GM06990 (cell line): ENCODE measurements at places on chromosomes 7 and 10.

DNA sequence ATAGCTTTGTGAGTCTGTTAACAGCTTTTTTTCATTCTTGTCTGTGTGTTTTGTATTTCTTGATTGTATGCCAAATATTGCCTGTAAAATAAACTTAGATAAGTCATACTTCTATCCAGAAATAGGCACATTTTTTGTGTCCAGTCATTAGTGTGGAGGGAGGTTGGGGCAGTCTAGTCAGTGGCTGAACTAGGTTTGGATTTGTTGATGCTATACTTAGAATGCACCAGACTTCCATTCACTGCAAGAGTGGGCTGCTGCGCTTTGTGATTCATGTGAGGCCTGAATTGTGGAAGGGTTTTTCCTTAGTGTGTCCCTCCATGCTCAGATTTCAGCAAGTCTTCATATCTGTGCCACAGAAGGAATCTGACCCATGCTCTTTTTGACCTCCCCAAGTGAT lies 50.0 kb downstream of the TRUB1 start:
- DNase-seq, result no peak

GRCh38 chr10:27736396-27736795 lies 9.2 kb downstream of the MKX start:
- DNase-seq, result no peak

- no peak for DNase-seq
These were observed 32.7 kb upstream of the BAMBI start for GRCh38 chr10:28644647-28645046.

- no peak for DNase-seq
These were observed 4.1 kb upstream of the MMD2 start for GRCh38 chr7:4962872-4963775.

GRCh38 chr10:131186547-131187253 lies 124.8 kb downstream of the TCERG1L start:
- no peak for DNase-seq

- DNase-seq, result no peak
These were observed 155.3 kb upstream of the ZMIZ1 start for GRCh38 chr10:78913219-78914059.

- no peak for DNase-seq
These were observed 14.0 kb upstream of the PPIA start for GRCh38 chr7:44782460-44782859.

DNA sequence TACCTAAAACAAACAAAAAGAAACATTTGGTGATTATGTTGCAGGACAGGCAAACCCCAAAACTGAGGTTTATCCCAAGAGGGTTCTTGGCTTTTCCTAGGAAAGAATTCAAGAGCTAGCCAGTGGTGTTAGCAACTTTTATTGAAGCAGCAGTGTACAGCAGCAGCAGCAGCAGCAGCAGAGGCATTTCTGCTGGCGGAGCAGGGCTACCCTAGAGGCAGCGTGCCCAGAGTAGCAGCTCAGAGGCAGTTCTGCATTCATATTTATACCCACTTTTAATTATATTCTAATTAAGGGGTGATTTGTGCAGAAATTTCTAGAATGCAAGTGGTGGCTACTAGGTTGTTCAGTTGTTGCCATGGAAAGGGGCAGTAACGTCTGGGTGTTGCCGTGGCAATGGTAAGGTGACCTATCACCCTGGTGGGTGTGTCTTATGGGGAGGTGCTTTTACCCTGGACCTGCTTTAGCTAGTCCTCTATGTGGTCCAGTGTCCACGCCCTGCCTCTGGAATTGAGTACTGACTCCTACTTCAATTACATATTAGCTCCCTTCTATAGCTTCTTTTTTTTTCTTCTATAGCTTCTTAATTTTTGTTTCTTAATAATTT lies 53.9 kb downstream of the VCL start:
- DNase-seq, result no peak

GRCh38 chr7:15158141-15158810 lies 255.7 kb upstream of the DGKB start:
- DNase-seq, result no peak

GRCh38 chr10:4698075-4698474 lies 127.9 kb upstream of the AKR1E2 start:
- no peak for DNase-seq

DNA sequence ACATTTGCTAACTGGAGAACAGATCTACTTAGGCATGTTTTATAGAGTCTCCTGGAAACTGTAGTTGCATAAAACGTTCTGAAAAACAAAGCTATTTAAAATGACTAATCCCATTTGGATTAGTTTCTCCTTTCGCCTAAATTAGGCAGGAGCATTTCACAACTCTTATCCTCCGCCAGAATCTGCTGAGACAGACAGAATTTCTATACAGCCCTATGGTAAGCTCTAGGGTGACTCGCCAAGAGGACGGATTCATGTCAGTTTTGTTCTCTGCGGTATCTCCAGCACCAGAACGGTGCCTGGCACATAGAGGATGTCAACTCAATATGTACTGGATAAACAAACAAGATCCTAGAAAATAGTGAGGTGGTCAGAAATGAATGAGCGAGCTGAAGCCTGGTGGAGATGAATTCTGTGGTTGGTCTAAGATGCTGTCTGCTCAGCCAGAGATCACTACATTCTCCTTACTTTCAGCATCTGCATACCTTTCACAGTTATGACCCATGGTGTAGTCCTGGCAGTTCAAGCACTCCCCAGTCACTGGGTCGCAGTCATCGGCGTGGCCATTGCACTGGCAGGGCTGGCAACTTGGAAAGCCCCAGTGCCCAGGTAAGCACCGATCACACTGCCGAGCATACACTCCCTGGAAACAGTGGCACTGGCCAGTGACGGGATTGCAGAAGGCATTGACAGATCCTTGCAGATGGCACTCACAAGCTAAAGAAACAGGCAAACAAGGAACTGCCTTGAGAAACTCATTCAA lies 44.0 kb downstream of the LAMB1 start:
- DNase-seq, result no peak

DNA sequence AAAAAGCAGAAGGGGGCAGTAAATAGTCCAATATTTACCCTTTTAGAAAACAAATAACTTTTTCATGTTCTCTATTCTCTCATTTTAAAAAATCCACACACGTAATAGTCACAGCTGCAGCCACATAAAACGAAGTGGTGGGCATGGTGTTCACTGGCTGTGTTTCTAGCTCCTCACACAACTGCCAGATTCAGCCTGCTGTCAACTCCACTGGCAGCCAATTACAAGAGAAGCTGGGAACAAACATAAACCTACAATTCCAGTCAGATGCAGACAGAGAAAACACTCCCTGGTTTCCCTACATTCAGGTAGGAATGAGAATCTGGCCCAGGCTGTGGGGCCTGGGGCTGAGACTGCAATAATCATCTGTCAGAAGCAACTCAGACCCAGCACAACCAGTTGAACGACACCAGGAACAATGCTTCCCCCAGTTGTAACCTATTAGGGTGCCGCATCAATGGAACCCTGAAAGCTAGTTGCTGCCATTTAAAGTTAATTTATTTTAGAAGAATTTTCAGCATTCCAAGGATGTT lies 29.1 kb downstream of the ERCC6 start:
- DNase-seq, result no peak

DNA sequence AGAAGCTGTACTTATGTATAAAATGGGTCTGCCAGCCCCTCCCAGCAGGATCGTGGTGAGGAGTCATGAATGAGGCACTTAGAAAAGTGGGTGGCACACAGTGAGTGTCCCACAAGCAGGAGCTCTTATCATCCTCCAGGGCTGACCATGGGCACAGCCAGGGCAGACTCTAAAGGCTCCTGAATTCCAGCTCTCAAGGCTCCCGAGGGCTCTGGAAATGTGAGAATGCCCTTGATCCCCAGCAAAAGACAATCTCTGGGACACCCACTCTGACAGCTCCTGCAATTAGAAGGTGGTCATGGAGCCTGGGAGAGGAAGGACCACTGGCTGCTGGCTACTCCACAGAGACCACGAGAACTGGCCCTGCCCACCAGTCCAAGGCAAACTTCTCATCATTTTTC lies 1.6 kb downstream of the VSTM4 start:
- no peak for DNase-seq
